ENCODE measurements at places on chromosomes 1 and 21. TPM values are rescaled to one million over a fixed set of nuclear protein-coding genes. Genes with fewer than 3 reads are reported as not detected.

ADGRL2 gene
- total RNA-seq: 34.0 TPM

GRCh38 chr1:245829826-245830225 is 675.0 kb downstream of the KIF26B start:
- H3K4me1 ChIP-seq: no peaks in the 10 kb centered on the region
- no peak for DNase-seq
- H3K27me3 ChIP-seq: no peaks in the 10 kb centered on the region
- no peak overlapping the region for H3K27ac ChIP-seq
- no peaks in the 10 kb centered on the region for H3K36me3 ChIP-seq

GRCh38 chr1:54070171-54070837 is 16.9 kb downstream of the TCEANC2 start:
- H3K4me1 ChIP-seq: no peaks in the 10 kb centered on the region
- H3K4me3 ChIP-seq: no peak overlapping the region
- H3K27me3 ChIP-seq: no peaks in the 10 kb centered on the region
- H3K36me3 ChIP-seq: no peaks in the 10 kb centered on the region

HEYL gene
- total RNA-seq: 2.6 TPM

DNA sequence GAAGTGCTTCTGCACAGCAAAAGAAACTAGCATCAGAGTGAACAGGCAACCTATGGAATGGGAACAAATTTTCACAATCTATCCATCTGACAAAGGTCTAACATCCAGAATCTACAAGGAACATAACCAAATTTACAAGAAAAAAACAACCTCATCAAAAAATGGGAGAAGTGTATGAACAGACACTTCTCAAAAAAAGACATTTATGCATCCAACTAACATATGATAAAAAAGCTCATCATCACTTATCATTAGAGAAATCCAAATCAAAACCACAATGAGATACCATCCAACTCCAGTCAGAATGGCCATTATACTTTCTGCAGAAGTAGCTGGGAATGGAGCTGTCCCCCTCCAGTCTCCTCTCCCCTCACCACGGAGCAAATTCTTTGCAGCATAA is 2.9 kb upstream of the OR2M3 start:
- H3K36me3 ChIP-seq: no peaks in the 10 kb centered on the region
- no peak overlapping the region for H3K27ac ChIP-seq
- DNase-seq: no peak
- H3K4me1 ChIP-seq: no peaks in the 10 kb centered on the region
- no peaks in the 10 kb centered on the region for H3K27me3 ChIP-seq

NTMT2 gene
- total RNA-seq: not detected

CD84 gene
- total RNA-seq: 1.2 TPM

CLCA1 gene
- total RNA-seq: 0.34 TPM

DNA sequence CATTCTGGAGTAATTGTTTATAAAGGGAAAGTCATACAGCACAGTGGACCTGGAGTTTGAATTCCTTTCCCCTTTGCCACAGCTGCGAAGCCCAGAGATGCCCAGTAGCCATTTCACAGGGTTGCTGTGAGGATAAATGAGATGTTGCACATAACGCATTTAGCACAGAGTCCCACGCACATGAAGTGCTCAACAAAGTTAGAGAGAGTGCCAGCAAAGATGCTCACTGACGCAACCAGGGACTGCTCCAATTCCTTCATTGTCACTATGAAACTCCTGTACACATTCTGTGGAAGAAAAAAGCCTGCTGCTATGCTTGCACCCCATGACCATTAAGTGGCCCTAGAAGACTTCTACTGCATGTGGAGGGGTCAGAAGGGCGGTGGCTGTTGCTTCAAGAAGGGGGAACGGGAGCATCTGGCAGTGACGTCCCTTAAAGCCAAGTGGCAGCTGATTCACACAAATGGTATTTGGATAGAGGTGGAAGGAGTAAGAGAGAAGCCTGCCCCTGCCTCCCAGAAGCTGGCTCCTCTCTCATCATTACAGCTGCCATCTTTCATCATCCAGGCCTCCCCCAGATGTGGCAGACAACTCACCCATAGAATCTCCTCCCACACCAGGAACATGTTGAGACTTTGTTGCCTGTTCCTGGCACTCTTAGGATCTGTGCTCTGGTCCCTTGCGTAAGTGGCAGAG is 26.5 kb upstream of the VAV3 start:
- DNase-seq: no peak
- no peak overlapping the region for H3K27ac ChIP-seq
- no peaks in the 10 kb centered on the region for H3K27me3 ChIP-seq
- no peak overlapping the region for H3K4me3 ChIP-seq

GRCh38 chr1:185045814-185046492 is 595 bp downstream of the RNF2 start:
- peak overlapping the region; percentile 85 for H3K27ac ChIP-seq
- H3K27me3 ChIP-seq: no peaks in the 10 kb centered on the region
- H3K36me3 ChIP-seq: no peaks in the 10 kb centered on the region
- DNase-seq: peak; percentile 10
- peak overlapping the region; percentile 59 for H3K4me3 ChIP-seq
- H3K4me1 ChIP-seq: no peaks in the 10 kb centered on the region

GRCh38 chr1:205494115-205494514 is 10.4 kb upstream of the CDK18 start:
- no peaks in the 10 kb centered on the region for H3K4me1 ChIP-seq
- H3K4me3 ChIP-seq: no peak overlapping the region
- H3K36me3 ChIP-seq: no peaks in the 10 kb centered on the region
- no peak overlapping the region for H3K27ac ChIP-seq

GRCh38 chr1:41711581-41711980 is 207.1 kb downstream of the HIVEP3 start:
- H3K4me3 ChIP-seq: no peak overlapping the region
- no peak for DNase-seq
- no peaks in the 10 kb centered on the region for H3K4me1 ChIP-seq
- H3K27me3 ChIP-seq: no peaks in the 10 kb centered on the region
- H3K36me3 ChIP-seq: no peaks in the 10 kb centered on the region

DNA sequence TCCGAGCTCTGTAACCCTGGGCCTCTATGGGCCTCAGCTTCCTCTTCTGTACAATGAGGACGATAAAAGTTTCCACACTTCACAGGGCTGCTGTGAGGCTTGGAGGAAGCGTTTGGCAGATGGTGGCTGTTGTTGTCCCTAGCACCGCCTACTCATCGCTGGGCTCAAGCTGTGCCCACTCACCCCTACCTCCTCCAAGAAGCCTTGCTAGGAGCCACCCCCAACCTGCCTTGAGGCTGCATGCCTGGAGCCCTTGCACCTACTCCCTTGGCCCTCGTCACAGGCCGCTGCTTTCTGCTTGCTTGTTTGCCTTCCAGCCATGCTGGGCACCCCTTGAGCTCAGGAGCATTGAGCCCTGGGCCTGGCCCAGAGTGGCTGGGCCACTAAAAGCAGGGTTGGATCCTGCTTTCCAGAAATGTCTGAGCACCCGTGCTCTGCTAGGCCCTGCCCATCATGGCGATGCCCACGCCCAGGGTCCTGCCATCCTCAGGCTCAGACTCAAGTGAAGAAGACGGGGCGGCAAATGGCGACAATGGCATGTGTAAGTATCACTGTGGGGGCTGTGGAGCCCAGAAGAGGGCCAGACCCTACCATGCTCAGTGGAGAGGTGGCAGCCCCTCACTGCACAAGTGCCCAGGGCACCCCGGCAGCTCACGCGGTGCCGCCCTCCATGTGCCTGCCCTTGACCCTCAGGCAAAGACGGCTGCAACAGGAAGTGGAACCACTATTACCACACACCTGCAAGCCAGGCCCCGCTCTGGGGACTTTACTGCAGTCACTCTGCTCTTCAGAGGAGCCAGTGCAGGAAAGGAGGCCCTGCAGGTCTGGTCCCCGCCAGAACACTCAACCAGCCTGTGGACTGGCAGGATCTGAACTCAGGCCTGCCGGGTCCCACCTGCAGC is 9.5 kb downstream of the SH3BGRL3 start:
- no peak overlapping the region for H3K4me3 ChIP-seq
- H3K4me1 ChIP-seq: no peaks in the 10 kb centered on the region
- H3K36me3 ChIP-seq: no peaks in the 10 kb centered on the region
- no peaks in the 10 kb centered on the region for H3K27me3 ChIP-seq
- no peak for DNase-seq
- H3K27ac ChIP-seq: no peak overlapping the region

TNFSF18 gene
- not detected for total RNA-seq

DNA sequence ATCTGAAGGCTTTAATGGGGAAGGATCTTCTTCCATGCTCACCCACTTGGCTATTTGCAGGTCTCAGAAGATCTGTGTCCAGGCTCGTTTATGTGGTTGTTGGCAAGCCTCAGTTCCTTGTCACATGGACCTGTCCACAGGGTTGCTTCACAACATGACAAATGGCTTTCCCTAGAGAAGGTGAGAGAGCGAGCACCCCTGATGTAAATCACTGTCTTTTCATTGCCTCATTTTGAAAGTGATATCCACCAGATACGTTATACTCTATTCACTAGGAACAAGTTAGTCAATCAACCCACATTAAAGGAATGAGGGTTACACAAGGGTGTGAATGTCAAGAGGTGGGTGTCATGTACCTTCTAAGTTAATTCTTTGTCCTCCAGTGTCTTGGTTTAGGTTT is 433.3 kb downstream of the RPS6KC1 start:
- H3K27ac ChIP-seq: no peak overlapping the region
- H3K4me3 ChIP-seq: no peak overlapping the region
- no peak for DNase-seq
- H3K36me3 ChIP-seq: no peaks in the 10 kb centered on the region
- no peaks in the 10 kb centered on the region for H3K27me3 ChIP-seq

OR10J1 gene
- not detected for total RNA-seq

NBPF4 gene
- total RNA-seq: not detected
